ENCODE measurements at places on chromosomes 5 and 9.

DNA sequence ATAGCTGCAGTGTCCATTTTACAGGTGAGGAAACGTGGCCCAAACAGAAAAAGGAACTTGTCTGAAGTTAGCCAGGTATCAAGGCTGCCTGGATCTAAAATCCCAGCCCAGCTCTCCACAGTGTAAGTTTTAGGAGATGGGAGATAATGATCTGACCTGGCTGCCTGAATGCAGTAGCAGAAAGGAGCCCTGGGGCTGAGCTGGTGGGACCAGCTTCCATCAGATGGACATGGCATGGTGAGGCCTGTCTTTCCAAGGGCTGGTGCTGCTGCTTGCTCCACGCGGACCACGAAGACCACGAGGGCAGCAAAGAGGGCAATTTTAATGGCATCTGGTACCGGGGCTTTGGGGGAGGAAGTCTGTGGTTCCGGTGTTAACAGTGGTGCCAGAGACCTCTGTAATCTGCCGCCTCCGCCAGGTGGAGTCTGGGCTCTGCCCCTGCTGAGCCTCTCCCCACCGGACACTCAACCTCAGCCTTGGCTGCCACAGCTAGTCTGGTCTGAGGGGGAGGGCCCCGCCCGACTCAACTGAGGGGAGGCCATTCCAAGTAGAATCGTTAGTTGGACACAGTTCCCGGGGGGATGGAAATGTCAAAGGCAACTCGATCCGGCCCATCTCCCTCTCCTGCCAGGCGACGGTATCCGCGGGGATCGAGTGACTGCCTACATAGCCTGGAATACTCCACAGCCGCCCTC, 650 bp downstream of the MYORG start:
- no peak for DNase-seq

GRCh38 chr5:78829811-78830527, 155.1 kb downstream of the ARSB start:
- no peak for DNase-seq

DNA sequence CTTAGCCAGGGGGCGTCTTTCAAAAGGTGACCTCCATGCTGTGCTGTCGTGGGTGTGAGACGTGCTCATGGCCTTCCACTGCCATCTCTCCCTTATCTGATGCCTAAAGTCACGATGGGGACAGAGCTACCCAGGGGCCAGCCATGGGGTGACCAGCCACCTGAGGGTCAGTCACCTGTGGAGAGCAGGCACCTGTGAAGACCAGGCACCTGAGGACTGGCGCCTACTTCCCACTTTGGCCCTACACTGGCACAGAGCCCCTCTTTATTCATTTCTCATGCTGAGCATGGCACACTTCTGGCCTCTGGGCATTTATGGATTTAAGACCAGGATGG, 6.4 kb upstream of the EXOC3 start:
- no peak for DNase-seq

DNA sequence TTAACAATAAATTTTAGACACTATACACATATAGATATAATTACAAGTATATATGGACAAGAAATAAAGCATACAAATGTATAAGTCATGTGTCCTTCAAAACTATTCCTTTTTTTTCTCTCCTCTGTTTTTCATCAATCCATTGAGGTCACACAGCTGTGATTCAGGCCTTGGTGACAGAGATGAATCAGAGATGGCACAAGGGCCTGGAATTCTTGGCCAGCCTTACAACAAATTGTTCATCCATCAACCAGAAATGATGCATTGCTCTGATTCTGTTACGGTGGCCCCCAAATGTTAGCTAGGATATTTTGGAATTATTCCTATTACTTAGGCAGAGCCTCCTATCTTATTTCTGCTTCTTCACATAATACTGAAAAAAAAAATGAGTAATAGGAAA, 108.7 kb upstream of the MPDZ start:
- DNase-seq: no peak

DNA sequence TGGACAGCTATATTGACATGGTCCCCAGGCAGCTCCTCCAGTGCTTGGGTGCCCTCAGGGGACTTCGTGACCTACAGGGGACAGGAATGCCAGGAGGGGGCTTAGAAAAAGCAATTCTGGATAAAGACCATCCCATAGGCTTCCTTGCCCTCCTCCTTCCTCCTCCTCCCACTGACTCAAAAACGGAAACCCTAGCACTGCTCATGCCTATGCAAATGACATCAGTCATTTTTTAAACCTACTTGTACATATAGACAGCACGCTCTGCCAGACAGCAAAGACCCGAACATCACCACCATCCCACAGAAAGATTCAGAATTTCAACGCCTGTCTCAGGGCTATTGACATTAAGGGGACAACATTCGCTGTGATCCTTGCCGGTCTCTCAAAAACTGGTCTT, 11.0 kb downstream of the IGFBPL1 start:
- no peak for DNase-seq

GRCh38 chr5:33297760-33298216, 143.0 kb upstream of the TARS1 start:
- no peak for DNase-seq

GRCh38 chr5:41722359-41722950, 147.8 kb downstream of the OXCT1 start:
- DNase-seq: no peak

GRCh38 chr9:121815546-121816448, 164.4 kb downstream of the DAB2IP start:
- no peak for DNase-seq

DNA sequence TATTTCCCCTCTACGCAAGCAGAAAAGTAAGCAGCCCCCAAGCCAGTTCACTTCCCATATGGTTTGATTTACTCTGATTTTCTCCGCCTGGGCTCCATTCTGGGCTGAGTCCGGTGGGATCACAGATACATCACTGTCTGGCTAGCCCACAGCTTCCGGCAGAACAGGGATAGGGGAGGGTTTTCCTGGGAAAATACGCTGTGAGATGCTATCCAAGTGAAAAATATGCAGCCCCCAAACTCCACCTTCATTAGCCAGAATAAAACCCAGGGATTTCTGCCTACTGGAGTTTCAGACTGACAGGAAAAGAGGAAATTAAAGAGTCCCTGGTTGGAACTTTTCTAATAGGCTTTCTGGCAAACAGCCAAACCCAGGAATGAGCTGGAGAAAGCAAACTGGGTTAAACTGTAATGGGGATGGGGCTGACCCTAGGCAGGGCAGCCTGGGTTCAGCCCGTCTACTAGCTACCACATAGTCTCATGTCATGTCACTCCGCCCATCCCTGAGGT, 16.9 kb upstream of the NIPAL4 start:
- peak; percentile 9 for DNase-seq

DNA sequence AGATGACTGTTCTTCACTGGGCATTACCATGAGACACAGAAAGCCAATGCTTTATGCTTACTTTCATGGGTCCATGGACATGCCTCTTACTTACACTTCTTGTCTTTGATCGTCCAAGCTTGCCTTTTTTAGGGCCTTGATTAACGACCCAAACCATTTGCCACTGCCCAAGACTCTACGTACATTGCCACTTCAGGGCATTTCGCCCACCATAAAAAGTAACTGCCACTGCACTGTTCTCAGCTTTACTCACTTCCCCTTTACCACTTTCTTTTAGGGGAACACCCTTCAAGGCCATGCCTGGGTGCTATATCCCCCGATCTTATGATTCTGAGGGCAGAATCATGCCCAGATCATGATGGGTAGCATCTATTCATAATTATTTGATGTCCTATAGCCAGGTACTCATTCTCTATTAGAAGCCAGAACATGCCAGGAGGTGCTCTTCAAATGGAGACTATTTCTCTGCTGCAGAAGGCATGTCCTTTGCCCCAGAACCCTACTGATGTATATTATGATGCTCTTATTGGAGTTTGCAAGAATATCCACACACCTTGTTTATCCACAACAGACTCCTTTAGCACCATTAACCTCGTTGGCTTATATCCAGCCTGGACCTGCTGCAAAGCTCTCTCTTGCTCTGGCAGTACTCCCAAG, 64.1 kb upstream of the RAD23B start:
- no peak for DNase-seq

- DNase-seq: no peak
Measured at GRCh38 chr9:103152473-103152872, 157.3 kb downstream of the CYLC2 start.

- no peak for DNase-seq
Measured at GRCh38 chr9:128389395-128390149, 18.4 kb downstream of the URM1 start.

All from HFF-Myc (cell line).